ENCODE measurements at places on chromosomes 7 and 10.

GRCh38 chr10:131310142-131310541, 1.4 kb downstream of the TCERG1L start:
- DNase-seq, result no peak

DNA sequence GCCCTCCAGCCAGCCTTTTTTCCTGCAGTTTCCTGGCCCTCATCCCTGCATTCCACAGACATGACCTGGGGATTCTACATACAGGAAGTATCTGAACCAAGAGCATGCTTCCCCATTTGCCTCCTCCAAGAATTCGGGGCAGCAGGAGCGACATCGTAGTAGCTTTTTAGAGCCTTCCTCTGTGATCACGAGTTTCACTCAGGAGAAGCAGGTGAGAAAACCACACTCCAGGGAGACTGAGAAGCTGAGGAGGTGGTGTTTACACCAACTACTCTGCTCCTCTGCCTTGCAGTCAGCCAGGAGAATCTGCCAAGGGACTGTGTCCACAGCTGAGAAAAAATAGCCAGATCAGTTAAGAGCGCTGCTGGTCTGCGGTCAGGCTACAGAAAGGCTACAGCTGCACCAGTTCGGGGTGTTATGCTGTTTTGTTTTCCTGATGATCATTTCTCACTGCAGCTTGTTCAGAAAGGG, 54.1 kb downstream of the HSPA12A start:
- DNase-seq, result no peak

GRCh38 chr10:124550293-124551034, 88.8 kb downstream of the LHPP start:
- no peak for DNase-seq

- no peak for DNase-seq
Measured at GRCh38 chr7:154684666-154685563, 318.0 kb downstream of the PAXIP1 start.

DNA sequence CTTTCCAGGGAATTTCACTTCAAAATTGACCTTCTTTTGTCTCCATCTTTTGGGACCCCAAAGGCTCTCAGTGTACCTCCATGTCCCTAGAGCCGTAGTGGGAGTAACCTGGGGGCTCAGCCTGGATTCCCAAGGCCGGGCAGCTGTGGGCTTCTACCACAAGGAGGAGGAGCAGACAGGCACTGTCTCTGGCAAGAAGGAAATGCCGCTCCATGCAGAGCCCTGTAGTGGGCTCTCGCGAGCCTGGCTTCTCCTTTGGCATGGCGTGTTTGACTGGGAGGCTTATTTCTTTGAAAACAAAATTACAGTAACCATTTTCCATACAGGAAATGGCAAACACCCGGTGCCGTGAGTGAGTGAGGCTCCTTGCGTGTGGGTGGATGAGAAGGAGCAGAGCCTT, 76.8 kb upstream of the FAM180A start:
- no peak for DNase-seq

- DNase-seq, result no peak
Measured at GRCh38 chr7:42283553-42283952, 46.5 kb upstream of the GLI3 start.

DNA sequence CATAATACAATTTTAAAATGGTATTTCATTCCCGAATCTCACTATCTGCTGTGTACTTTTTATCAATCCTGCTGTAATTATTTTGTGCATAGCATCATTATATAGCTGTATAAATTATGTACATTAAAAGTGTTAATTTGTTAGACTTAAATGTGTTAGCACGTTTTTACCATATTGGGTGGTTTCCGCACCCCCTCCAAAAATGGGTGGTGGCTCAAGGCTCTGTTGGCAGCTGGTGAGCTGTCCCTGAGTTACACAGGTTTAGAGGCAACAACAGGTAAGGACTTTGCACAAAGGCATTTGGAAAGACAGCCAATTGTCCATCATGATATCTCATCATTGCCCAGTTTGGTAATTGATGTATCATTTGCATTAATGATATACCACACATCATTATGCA, 18.6 kb upstream of the LMTK2 start:
- DNase-seq, result no peak

GRCh38 chr10:44418637-44419036, 33.7 kb upstream of the CXCL12 start:
- no peak for DNase-seq

GRCh38 chr7:94129443-94130140, 125.4 kb upstream of the BET1 start:
- no peak for DNase-seq

DNA sequence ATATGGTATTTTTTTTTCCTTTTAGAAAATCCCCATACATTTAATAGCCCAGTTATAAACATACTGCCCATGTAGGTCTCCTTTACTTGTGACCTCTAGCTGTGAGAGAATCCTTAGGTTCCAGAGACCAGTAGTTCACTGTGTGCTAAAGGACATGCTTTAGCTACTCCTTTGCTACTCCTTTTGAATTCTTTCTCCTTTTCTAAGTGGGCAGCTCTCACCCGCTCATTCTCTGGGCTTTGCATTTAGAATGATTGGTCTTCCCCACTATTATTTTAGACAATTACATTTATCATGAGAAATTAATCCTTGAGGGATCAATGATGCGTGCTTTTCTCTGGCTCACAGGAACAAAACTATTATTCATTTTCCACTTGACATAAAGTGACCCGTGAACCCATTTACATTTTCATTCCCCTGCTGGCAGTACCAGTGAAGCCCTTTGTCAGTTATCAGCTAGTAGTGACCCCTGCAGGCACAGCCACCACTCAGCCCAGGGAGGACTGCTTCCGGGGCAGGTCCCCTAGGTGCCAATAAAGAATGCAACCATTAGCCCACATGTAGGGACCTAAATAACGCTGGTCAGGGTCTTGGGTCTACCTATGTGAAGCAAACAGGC, 844.3 kb downstream of the CNTNAP2 start:
- no peak for DNase-seq

DNA sequence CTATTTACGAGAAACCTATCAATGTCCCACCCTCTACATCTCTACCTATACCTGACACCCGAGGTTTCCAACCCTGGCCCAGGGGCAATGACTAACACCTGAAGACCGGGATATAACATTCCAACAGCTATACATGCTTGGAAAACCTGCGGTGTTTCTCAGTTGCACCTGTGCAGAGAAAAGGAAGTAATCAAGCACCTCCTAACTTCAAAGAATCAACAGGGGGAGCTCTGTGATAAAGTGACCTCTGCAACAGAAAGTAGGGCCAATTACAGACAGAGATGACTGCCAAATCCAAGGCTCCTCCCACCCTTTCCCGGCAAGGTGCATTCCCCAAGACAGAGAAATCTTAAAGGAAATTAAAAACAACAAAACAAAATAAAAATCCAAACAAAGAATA, 41.3 kb downstream of the CCDC6 start:
- no peak for DNase-seq

GRCh38 chr10:11197266-11197712, 179.6 kb downstream of the CELF2 start:
- DNase-seq, result no peak

- no peak for DNase-seq
Measured at GRCh38 chr7:93092757-93093370, 24.9 kb downstream of the SAMD9 start.

- DNase-seq, result no peak
Measured at GRCh38 chr7:116966601-116967000, 13.3 kb downstream of the ST7 start.

DNA sequence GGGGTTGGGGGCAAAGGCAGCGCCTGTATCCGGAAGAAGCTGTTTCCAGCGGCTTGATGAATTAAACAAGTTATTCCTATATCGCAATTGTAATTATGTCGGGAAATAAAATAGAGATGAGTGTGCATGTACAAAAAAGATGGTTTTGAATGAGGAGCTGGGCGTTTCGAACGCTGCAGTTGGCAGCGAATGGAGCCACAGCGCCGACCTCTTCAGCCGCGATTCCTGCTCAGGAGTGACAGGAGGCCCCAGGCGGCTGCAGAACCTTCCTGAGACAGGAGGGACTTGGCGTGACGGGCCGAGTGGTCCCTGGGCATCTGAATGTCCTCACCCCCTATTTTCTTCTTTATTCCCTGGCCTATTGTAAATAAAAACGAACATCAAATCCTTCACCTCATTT, 184.9 kb downstream of the DNAJB6 start:
- DNase-seq, result no peak

DNA sequence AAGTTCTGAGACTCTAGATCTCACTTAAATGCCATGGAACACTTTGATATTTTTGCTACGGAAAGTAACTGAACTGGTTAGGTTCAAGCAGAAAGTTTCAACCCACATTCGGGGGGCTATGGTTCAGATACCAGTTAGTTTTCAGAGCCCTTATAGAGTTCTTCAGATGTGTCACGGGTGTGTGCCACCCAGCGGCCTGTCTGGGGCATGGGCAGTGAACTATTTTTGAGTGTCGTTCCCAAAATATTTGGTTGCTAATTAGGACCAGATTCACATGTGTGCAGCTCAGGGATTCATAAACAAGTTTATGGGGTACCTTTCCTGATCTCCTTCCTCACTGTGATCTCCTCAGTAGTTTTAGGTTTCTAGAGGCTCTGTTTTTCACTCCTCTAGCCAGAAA, 271.9 kb downstream of the C7orf25 start:
- DNase-seq, result no peak

DNA sequence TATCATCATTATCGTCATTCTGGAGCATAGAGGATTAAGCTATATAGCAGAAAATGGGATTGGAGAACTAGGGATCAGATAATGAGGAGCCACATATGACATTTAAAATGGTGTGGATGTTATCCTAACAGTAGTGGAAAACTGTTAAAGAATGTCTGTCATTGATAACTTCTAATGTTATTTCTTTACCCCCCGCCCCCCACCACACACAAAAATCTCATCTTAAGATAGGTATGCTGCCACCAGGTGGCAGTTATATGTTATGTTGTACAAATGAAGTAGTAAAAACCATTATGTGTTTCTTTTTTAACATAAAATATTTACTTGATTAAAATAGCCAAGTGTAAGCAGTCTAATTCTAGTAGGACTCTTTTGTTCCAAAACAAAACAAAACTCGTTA, 13.0 kb downstream of the AKAP9 start:
- no peak for DNase-seq

DNA sequence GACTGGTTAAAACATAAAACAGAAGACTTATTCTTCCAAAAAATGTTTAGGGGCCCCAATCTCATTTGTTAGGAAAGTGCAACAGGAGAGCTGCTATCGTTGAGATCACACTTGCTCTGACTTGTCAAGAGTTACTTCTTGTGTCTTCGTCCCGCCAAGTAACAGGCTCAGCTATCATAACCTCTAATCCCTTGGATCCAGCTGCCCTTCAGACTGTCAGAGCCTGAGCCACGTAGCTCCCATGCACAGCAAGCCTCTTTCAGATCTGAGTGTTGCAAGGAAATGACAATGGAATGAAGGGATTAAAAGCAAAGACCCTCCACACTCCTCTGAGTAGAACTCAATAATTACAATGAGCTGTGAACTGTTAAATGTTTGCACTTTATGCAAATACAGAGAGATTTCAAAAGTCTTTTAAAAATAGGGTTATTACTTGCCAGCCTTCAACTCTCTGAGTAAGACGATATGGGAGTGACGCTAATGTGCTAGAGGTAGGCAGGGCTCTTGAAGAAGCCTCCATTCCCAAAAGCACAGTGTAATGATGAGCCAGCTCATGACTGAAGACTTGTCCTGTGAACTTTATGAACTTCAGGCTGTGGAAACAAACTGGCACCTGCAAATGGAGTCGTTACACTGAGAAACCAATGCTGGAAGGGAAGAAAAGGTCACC, 28.4 kb upstream of the CDK13 start:
- DNase-seq, result no peak

DNA sequence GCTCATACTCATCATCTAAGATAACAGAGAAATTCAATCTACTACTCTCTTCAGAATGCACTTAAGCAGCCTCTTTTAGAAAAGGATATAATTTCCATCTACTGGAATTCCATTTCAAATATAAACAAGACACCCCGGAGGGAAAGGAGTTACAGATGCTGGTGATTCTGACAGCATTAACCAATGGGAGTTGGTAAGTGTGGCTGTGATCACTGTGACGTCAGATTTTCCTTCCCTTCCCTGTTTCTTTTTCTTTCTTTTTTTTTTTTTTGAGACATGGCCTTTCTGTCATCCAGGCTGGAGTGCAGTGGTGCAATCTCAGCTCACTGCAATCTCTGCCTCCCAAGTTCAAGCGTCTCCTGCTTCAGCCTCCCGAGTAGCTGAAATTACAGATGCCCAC, 106.6 kb downstream of the ACTR3B start:
- no peak for DNase-seq

DNA sequence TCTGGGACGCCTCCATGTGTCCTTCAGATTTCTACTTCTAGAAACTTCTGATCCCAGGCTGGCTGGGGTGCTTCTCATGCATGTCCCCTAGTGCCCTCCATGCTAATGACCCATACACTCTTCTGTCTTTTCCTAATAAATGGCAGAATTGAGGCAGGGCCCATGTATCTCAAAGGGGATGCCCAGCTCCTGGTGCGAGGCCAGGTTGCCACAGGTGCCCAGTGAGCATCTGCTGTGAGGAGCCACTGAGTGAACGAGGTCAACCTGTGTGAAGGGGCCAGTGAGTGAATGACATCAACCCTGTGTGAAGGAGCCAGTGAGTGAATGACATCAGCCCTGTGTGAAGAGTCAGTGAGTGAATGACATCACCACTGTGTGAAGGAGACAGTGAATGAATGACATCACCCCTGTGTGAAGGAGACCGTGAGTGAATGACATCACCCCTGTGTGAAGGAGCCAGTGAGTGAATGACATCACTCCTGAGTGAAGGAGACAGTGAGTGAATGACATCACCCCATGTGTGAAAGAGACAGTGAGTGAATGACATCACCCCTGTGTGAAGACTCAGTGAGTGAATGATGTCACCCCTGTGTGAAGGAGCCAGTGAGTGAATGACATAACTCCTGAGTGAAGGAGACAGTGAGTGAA, 478.9 kb downstream of the PTPRN2 start:
- DNase-seq, result no peak

GRCh38 chr7:30880125-30880720, 31.4 kb upstream of the AQP1 start:
- DNase-seq, result no peak

DNA sequence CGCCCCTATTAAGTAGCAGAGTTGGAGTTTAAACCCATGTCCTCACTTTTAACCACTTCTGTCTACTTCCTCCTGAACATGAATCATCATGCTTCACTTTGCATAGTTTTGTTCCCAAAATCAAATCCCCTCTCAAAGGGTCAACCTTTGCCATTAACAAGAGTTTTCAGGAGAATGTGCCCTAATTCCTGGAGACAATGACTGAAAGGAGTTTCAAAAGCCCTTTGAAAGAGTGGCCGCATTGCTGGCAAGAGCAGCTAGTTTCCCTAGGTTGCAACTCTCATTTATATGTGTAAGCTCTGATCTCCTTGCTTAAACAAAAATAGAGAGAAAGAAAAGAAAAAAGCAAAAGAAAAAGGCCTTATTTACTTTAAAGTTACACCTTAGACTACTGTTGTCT, 9.2 kb downstream of the LGI1 start:
- no peak for DNase-seq

GRCh38 chr7:77222065-77222464, 22.4 kb upstream of the FGL2 start:
- no peak for DNase-seq

DNA sequence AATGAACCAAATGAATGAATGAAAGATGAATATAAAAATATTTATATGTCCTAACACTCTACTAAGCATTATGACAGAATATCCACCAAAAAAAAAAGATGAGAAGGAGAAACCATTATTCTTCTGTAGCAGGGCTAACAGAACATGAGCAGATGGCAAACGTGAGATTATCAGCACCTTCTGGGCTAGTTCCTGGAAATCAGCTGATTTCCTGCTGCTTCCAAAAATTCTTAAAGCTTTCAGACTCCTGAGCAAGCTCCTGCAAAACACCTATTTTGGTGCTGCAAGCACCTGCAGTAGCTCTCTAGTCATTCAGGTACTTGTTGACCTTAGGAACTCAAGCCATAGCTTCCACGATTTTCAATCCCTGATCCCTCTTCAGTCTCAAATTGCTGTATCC, 51.8 kb downstream of the NPSR1 start:
- no peak for DNase-seq

All from DND-41 (cell line).